ELR (cell line): ENCODE measurements at places on chromosomes 13 and 19.
A peak's percentile ranks its signal among the peaks of the same experiment; 100 is the strongest.

DNA sequence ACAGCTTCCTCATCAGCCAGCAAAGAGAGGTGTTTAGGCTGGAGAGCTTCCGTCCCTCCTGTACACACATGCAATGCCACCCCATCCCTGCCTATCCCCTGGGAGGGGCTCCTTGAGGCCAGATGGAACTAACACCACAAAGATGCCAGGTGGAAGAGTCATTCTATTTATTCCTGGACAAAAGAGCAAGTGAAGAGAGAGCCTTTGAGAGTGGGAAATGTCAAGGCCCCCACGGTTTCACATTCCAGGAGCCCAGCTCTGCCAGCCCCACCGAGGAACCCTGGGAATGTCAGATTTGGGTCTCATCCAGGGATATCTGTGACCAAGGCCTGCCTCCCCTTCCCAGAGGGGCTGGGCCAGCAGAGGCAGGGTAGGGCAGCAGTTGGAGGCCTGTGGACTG is 30.8 kb upstream of the IGFL1 start:
- no peak for DNase-seq

- DNase-seq: no peak
Measured at GRCh38 chr13:27442797-27443196, 7.6 kb downstream of the MTIF3 start.

DNA sequence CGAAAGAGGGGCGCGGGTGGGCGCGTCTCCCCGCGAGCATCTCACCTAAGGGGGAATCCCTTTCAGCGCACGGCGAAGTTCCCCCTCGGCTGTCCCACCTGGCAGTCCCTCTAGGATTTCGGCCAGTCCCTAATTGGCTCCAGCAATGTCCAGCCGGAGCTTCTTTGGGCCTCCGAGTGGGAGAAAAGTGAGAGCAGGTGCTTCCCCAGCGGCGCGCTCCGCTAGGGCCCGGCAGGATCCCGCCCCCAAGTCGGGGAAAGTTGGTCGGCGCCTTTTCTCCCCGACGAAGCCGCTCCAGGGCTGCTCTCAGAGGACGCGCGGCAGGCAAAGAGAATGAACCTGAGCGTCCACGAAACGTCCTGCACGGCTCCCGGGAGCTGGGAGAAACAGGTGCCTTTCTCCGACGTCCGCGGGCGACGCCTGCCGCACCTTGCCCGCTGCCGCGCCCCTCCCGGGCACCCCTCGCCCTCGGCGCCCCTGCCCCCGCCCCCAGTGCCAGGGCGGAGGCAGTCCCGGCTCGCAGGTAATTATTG is 366 bp upstream of the KL start:
- no peak for DNase-seq

DNA sequence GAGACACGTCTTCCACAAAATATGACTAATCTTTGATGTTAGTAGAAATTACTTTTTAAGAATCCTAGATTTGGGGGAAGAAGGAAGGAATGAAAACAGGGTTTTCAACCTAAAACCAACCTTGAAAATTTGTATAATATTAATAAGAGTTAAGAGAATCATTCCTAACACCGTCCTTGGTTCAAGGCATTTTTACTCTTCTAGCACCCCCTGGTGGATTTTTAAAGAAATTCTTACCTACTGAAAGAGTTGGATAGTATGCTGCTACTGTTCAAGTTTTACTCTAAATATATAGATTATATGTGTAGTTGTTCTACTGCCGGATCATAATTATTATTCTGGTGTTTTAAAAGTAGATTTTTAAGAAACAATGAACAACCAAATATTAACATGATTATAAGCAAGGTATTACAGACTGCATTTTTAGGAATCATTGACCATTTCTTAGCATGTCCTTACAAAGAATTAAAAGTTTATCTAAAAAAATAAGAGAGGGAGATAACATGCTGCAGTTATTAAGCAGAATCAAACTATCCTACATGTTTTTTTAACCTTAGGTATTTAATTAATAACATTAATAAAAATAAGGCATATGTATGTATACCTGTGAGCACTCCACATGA is 7.4 kb upstream of the SLITRK6 start:
- peak; percentile 67 for DNase-seq

DNA sequence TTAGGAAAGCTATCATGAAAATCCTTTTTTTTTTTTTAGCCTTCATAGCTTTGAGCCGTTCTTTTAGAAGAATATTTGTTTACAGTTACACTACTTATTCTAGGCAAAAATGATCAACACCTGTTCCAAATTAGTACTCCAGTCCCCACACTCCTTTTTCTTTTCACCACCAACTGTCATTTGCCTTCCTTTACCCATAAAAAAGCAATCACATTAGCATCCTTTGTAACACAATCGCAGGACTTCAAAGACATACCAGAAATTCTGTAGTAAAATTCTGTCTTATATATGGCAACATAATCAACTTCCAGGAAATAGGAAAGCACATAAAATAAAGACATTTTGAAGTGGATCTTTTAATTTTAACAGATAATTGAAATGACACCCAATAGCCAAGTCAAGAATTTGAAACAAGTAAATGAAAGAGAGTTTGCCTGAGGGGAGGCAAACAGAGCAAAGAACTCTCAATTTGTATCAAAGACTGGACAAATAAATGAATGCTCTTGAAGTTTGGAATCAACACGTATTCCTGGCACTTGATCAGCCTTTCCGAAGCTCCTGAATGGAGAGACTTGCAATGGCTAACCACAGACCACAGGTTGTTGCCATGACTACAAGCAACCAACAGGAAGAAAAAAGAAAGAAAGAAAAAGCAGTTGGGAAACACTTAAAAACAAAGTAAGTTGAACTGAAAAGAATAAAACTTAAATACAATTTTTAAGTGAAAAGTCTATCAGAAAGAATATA is 206.8 kb downstream of the PCDH9 start:
- peak; percentile 75 for DNase-seq

GRCh38 chr13:113275387-113275786 is 21.7 kb upstream of the LAMP1 start:
- DNase-seq: peak; percentile 85

- DNase-seq: peak; percentile 91
Measured at GRCh38 chr19:9538183-9539058, at the start of gene ZNF426. TSS of gene ZNF426 (minus strand) at chr19:9538645. CDS start at chr19:9536232, 2,413 bp downstream.

DNA sequence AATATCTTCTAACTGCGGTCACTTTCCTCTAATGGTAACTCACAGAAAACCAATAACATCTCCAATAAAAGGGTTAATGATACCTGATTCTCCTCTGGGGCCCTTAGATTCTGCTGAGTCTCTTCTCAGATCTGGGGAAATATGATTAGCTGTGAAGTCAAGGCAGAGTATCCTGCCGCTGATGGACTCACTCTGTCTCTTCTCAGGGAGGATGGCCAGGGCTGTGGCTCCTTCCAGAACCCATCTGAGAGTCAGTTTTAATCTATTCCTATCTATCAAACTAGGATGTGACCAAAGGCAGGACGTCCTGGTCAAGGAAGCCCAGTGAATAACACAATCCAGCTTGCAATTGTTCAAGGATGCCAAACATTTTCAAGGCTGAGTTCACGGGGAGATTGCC is 109.8 kb downstream of the SLC10A2 start:
- no peak for DNase-seq

- no peak for DNase-seq
Measured at GRCh38 chr19:9456018-9456689, 20.8 kb upstream of the ZNF266 start.

- DNase-seq: no peak
Measured at GRCh38 chr13:78618411-78618810, 15.1 kb upstream of the POU4F1 start.

DNA sequence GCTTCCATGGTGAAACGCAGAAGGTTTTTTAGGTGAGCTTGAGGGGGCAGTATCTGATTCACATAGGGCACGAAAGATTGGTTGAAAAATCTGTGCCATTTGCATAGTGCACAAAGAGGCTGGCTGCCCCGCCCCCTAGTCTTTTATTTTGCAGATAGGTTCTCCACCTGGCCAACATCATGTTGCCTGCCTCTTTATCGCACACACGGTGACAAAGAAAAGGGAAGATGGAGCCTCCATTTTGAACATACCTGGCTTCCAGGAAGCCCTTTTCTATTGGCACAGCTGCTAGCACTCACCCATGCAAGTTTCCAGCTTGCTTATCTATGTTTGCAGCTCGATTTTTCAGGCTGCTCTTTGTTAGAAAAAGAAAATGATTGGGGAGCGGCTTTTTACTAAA is 316.2 kb upstream of the KLHL1 start:
- DNase-seq: no peak

GRCh38 chr13:47890146-47890814 is 110.8 kb downstream of the SUCLA2 start:
- DNase-seq: no peak

DNA sequence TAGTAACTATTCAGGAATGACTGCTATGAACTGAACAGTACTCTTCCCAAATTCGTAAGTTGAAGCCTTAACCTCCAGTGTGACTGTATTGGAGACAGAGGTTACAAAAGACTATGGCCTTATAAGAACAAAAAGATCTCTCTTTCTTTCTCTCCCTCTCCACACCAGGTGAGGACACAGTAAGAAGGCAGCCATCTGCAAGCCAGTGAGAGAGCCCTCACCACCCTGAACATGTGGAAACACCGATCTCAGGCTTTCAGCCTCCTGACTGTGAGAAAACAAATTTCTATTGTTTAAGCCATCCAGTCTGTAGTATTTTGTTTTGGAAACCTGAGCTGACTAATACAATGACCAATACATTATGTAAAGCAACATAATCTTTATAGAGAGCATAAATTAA is 888.9 kb downstream of the SLITRK1 start:
- DNase-seq: peak; percentile 6

GRCh38 chr13:97023117-97023516 is 28.8 kb upstream of the OXGR1 start:
- DNase-seq: no peak

DNA sequence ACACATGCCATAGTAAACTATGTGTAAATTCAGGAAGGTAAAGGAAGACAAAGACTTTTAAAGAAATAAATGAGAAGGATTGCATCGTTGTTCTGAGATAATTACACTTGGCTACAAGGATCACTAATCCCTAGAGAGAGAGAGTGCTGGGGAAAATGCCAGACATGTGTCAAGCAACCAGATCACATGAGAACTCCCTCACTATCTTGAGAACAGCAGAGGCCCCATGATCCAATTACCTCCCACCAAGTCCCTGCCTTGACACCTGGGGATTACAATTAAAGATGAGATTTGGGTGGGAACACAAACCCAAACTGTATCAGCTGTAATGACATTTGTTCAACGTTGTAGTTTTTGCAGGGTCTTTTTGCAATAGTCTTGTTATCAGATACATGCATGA is 1600.9 kb upstream of the MIR17HG start:
- DNase-seq: no peak

DNA sequence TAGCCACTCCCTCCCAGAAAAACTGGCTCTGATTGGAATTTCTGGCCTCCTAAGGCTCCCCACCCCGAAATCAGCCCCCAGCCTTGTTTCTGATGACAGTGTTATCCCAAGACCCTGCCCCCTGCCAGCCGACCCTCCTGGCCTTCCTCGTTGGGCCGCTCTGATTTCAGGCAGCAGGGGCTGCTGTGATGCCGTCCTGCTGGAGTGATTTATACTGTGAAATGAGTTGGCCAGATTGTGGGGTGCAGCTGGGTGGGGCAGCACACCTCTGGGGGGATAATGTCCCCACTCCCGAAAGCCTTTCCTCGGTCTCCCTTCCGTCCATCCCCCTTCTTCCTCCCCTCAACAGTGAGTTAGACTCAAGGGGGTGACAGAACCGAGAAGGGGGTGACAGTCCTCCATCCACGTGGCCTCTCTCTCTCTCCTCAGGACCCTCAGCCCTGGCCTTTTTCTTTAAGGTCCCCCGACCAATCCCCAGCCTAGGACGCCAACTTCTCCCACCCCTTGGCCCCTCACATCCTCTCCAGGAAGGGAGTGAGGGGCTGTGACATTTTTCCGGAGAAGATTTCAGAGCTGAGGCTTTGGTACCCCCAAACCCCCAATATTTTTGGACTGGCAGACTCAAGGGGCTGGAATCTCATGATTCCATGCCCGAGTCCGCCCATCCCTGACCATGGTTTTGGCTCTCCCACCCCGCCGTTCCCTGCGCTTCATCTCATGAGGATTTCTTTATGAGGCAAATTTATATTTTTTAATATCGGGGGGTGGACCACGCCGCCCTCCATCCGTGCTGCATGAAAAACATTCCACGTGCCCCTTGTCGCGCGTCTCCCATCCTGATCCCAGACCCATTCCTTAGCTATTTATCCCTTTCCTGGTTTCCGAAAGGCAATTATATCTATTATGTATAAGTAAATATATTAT is 6.1 kb downstream of the FOSB start:
- no peak for DNase-seq

GRCh38 chr13:113550453-113550852 is 34.1 kb upstream of the TFDP1 start:
- DNase-seq: no peak

DNA sequence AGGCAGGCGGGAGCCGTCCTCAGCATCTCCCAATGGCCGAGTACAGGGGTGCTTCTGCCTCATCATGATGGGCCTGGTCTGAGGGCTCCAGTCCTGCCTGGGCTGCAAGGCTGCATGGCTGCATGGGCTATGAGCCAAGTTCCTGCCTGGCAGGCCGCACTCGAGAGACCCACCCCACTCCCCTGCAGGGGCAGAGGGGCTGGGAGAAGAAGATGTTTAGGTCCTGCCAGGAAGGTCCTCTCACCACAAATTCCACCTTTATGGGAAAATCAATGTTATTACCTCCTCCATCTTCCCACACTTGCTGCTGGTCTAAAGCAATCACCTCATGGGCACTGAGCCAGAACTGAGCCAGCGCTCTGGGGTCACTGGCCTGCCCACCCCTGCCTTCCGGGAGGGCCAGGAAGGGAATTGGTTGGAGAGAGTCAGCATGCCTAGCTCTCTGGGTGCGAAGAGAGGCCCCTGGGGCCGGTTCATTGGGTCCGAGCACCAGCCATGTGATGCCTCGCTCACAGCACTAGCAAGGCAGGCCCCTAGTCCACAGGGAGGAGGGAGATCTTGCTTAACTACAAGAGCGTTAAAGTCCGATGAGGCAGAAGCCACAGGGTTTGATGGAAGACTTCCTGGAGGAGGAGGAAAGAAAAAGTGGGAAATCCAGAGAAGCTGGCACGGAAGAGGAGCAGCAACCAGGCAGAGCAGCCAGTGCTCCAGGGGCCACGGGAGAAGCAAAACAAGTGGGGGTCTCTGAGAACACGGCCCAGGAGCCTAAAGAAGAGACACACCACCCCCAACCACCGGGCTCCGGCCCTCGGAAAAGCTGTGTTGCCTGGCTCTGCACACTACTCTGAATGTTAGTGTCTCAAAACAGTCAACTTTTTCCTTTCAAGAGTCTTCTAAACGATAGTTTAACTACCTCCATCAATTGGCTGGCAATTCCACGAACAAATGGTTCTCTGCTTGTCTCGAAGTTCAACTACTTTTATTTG is 63.1 kb downstream of the CEBPG start:
- DNase-seq: no peak

GRCh38 chr13:111537115-111537728 is 216.8 kb downstream of the TEX29 start:
- no peak for DNase-seq

- DNase-seq: no peak
Measured at GRCh38 chr13:29108068-29108786, 288.1 kb downstream of the MTUS2 start.

GRCh38 chr13:103895835-103896531 is 829.8 kb upstream of the SLC10A2 start:
- DNase-seq: no peak

GRCh38 chr19:42345191-42345812 is 19.9 kb downstream of the MEGF8 start:
- DNase-seq: no peak

- peak; percentile 7 for DNase-seq
Measured at GRCh38 chr19:30719189-30719998, 347.2 kb downstream of the ZNF536 start.

GRCh38 chr13:30465593-30466357 is at the start of gene HMGB1:
TSS of gene HMGB1 (minus strand) at chr13:30465936. CDS start at chr13:30463680, 2,256 bp downstream.
- DNase-seq: peak; percentile 100
